ENCODE measurements at places on chromosomes 12 and 14.

DNA sequence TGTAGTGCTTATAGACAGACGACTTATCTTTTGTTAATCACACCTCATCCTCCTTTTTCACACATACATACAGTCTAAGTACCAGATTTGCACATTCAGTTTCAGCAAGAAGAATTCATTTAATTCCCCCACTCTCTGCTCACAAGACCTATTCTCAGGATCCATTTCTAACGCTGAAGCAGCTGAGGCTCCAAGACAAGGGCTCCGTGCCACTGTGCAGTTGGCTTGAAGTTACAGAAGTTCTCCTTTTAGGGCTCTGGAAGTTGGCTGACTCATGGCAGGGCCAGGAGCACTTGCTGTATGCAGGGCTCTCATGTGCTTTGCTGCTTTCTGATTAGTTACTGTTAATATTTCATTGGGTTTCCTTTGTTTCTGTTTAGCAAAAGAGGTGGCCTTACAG is 1566.9 kb upstream of the TMEM132C start:
- no peak for DNase-seq

DNA sequence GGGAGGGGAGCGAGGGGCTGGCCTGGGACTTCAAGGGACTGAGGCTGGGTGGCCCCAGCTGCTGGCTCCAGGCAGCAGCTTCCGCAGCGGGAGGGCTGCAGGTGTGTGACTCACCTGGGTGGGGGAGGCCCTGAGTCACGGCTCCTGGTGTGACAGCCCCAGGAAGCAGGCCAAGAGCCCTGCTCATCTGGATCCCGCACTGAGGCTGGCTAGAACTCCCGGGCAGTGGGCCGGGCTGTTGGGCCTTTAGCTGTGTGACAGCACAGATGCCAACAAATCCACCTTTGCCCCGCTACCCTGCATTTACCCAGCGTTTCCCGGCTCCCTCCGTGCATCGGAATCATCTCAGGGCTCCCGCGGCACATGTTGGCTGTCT is 180.0 kb upstream of the PRMT8 start:
- no peak for DNase-seq

DNA sequence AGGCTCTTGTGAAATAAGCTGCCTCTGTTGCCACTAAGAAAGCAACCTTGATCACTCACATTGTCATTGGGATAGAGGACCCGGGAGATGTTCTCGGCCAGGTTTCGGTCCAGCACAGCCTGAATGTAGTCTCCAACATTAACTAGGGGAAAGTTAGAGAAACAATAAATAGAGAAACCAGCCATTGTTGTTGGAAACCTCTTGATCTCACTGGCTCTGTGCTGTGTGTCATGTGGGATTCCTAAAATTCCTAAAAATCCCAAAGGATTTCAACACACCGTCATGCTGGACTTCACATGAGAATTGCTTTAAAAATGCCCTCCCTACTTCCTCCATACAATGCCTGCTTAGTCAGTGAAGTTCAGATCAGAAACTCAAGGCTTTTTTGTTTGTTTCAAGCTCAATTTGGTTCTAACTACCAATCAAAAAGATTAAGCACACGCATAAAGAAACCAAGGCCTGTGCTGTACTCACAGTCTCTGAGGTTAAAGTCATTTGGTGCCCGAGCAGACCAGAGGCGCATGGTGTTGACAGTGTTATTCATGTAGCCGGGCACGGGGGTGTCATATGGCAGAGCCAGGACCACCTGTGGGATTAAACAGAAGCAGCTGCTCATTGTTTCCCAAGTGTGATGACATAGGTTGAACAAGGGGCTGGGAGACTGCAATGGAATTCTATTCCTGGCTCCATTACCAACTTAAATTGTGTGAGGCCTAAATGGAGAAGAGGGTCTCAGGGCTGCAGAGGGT is 23.6 kb downstream of the PYGL start:
- DNase-seq = no peak

GRCh38 chr12:127149226-127149964 is 1117.6 kb upstream of the TMEM132C start:
- no peak for DNase-seq

DNA sequence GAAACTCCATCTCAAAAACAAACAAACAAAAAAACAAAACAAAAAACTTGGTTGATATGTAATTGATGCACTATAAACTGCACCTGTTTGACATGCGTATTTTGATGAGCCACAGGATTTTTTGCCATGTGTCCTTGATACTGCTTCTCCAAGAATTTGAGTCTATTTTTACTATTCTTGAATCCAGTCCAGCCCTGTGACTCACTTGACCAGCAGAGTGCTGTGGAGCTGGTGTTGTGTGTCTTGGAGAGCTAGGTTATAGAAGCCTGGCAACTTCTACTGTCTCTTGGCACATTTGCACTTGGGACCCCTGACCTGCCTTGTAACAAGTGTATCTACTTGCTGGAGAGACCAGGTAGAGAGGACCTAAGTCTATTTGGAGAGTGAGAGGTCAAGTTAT is 52.0 kb downstream of the KLRG1 start:
- no peak for DNase-seq

DNA sequence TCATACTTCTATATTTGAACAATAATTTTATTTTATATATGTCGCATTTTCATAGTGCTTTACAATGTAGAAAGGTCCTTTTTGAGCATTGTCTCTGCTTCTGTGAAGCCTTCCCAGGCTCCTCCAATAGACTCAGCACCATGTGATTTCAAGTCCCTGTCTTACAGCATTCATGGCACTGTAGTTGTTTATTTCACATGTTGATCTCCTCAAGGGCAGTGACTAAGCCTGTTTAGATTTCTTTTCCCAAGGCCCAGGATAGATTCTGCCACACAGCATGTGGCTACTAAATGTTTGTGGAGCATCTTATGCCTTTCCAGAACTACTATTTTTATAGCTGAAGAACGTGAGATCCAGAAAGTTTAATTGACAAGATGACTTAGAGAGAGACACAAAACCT is 391.7 kb downstream of the TMEM117 start:
- DNase-seq = no peak

DNA sequence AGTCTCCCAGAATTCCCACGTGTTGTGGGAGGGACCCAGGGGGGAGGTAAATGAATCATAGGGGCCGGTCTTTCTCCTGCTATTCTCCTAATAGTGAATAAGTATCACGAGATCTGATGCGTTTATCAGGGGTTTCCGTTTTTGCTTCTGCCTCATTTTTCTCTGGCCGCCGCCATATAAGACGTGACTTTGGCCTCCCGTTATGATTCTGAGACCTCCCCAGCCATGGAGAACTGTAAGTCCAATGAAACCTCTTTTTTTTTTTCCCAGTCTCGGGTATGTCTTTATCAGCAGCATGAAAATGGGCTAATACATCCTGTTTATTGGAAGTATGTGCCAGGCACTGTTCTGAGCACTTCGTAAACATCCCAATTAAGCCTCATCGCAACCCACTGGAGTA is 788 bp downstream of the KRT72 start:
- no peak for DNase-seq

DNA sequence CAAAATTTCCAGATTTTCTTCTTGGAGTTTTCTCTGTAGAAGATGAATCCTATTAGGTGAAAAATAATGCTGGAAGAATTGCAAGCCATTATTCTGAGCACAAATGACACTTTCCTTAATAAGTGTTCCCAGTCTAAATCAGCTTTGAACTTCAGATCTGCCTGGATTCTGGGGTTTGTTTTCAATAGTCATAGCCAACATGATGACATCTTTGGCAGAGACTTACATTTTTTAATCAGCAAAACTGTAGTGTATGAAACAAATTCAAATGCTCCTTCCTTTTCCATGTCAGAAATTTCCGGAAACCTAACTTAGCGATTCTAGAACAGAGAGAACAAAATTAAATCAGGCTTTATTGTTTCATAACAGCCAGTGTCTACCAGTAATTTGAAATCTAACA is 88.5 kb downstream of the TSPAN8 start:
- no peak for DNase-seq

All from activated CD4-positive, alpha-beta T cell treated with anti-CD3 and anti-CD28 coated beads for 1 hour (primary cell).